Effector CD8-positive, alpha-beta T cell (primary cell): ENCODE measurements at places on chromosomes 7 and 10.

GRCh38 chr7:133602291-133602690 is 349.4 kb downstream of the EXOC4 start:
- no peak for DNase-seq

- no peak for DNase-seq
These were observed 19.6 kb downstream of the WIPF3 start for GRCh38 chr7:29825775-29826529.

DNA sequence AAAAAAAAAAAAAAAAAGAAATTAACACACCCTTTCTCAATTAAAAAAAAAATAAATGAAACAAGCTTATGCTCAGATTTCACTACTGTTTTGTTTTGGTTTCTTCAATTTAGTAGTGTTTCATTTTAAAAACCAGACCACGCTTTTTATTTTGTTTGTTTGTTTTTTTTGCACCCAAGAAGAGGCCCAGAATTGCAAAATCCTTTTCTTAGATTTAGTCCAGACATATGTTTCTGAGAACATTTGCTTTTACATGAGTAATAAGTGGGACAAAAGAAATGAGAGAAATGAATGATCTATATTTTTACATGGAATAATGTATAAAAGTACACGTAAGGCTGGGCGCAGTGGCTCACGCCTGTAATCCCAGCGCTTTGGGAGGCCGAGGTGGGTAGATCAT is 34.5 kb upstream of the CAMK1D start:
- DNase-seq, result no peak

- no peak for DNase-seq
These were observed 594.1 kb downstream of the GRM8 start for GRCh38 chr7:126658684-126659083.

DNA sequence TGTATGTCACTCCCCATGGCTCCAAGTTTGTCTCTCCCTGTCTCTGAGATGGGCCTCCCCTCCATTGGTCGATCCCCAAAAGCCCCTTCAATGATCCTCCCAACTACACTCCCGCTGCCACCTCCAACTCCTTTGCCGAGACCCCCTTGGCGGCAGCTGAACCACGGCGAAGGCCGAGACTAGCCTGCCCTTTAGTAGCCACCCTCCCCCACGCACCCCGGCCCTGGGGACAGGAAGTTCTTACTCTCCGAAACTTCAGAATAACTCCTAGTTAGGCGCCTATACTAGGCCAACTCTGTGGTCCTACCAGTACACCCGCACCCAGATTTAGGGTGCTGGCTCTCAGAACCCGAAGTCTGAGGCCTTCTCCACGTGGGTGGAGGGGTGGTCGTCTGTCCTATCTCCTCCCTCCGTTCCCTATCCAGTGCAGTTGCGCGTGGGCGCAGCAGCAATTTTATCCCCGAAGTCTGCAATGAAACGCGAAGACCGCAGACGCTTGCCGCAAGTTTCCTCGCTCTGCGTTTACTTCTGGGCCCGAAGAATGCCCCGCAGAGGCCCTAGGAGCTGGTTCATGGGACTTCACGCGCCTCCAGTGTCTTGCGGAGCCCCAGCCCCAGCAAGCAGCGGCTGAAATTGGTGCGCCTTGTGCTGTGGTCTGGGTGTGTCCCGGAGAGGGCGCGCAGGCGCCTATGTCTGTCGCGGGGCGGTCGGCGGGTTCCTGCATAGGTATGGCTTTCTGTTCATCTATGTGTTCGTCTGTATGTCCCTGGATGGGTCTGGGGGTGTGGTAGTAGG is 82.6 kb upstream of the SLF2 start:
- DNase-seq, result no peak
